ENCODE measurements at places on chromosomes 6 and 20.
A peak's percentile ranks its signal among the peaks of the same experiment; 100 is the strongest.

DNA sequence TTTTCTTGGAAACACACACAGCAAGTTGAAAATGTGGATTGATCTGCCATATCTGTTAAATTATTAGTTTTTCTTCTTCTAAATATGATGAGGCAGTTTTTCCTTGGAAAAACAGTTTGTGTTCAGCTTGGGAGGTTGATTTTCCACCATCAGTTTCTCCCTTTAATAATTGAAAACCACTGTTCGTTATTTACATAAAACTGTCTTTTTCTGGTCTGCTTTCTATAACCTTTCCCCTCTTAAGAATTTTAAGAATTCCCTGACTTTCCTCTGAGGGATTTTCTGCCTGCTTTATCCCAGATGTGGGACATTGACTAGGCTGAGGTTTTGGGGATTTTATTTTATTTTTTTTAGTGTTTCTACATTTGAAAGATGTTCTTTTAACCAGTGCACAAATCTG, 27.2 kb downstream of the DSE start:
- DNase-seq: peak; percentile 62

DNA sequence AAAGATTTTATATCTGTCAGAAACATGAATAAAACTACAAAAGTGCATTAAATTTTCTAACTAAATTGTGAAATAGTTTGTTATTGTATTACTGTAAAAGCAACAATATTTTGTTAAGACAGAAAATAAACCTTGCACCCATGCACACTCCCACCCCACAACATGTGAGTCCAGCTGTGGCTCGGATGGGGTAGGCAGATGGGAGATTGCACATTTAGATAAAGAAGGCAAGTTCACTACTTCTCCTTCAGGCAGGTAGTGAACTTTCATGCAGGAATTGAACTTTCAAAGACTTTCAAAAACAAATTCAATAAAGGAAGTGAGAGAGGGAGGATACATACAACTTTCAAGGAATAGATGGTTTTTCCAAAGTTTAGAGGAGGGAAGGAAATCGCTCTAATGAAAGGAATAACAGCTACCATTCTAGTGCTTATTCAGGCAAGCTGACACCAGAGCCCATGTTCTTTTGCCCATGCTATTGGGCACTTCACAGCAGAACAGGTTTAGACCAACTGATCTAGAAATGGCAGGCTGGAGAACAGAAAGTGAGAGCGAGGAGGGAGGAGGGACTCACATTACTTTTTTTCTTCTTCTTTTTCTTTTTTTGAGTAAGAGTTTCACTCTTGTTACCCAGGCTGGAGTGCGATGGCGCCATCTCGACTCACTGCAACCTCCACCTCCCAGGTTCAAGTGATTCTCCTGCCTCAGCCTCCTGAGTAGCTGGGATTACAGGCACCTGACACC, 28.5 kb downstream of the SF3B5 start:
- DNase-seq: no peak

GRCh38 chr6:132750455-132751248, 7.1 kb downstream of the VNN2 start:
- no peak for DNase-seq

DNA sequence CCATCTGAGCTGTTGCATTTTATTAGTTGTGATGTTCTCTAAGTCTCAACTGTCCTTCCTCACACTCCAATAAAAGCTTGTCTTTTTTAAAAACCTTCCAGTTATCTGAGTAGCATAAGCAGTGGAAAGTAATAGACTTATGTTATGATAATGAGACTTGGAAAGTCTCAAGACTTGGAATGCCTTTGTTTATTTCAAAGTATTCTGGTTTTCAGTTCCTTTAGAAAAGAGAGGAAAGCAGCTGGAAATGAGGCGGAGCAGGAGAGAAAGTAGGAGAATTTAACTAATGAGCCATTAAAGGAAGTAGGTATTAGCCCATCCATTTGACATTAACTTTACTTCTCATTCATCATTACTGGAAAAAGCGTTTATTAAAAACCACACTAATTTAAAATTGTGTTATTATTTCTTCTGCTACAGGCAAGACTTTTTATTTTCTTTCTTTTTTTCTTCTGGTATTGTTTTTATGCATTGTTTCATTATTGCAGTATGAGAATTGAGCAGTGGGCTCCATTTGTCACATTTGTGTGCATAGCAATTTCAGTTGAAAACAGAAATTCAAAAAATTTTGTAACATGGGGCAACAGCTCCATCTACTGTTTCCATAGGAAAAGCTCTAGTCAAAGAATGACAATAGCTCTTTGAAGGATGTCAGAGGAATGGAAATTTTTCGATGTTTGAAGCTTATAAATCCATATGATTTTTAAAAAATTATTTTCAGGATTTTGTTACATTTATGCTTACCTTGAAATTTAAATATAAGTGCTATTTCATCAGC, 194.8 kb downstream of the COL9A1 start:
- DNase-seq: no peak

GRCh38 chr6:44386364-44386928, 1.1 kb upstream of the CDC5L start:
- DNase-seq: peak; percentile 10

DNA sequence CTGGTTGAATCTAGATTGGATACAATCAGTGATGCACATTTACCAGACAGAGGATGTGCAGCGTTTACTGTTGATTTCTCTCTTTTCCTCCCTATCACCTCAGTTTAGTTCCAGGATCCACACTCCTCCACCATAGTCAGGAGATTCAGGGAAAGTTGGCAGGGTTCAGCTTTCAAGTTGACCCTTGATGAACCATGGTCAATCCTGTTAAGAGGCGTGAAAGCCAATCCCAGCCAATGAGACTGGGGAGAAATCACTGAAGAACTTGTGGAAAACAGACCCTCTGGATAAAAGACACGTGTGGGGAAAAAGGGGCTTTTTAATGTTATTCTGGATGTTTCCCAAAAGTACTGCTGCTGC, 19.2 kb upstream of the SCP2D1 start:
- DNase-seq: no peak

DNA sequence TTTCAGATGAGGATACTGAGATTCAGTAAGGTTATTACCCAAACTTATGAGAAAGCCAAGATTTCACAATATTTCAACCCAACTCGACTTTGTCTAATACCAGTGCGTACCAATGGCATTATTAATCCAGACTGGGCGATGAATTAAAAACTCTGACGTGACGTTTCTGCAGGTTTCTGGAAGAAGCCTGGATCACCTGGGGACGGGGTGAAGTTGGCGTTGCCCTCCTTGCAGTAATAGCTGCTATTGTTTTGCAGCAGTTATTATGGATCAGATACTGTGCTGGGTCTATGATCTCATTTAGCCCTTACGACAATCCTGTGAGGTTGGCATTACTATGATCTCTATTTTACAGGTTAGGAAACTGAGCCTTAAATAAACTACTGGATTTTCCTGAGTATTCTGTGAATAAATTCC, 569 bp upstream of the CDC5L start:
- peak; percentile 4 for DNase-seq

- no peak for DNase-seq
Measured at GRCh38 chr6:22699151-22699550, 129.8 kb downstream of the HDGFL1 start.
